ENCODE measurements at places on chromosomes 7 and 10.

DNA sequence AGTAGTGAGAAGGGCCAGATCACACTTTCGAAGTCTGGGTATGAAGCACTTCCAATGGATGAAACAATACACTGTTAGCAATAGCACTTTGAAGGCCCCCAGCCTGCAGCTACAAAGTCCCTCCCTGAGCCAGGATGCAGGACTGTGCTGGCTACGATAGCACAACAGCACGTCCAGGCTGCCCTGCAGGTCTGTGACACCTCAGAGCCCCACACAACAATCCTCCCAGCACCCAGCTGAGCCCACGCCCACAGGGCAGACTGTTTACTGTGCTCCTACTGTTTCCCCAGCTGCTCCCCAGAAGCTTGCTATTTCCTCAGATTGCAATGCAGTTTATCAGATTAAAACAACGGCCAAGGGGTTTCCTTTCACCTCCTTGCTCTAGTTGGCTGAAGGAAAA is 71.4 kb downstream of the HTR5A start:
- no peak for DNase-seq

DNA sequence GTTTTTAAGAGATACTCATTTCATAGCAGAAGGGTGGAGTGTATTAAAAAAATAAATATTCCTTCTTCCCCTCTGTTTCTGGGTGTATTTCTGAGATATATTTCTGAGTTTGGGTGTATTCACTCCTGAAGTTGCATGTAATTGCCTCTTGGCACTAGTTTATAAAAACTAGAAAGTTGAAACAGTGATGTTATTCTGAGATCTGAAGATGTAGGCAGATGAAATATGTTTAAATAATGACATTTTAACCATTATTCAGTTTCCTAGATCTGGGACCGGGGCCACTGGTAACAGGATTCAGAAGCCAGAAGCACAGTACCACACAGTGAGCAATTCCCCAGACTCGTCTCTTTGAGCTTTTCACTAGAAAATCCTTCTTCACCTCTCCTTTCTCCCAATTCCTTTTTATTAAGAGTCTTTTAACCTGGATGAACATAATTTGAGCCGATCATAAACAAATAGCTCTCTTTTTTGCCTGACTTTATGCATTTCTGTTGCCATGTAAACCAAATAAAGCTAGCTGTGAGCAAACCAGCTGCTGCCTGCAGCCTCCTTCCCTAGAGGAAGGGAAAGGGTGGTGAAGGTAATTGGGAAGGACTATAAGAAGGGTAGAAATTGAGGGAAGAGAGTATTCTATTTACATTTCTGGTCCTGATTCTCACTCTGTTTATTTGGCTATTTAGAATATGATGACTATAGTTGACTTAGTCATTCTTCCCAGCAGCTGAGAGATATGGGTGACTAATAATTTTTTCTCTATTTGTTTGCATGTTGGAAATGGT is 101.8 kb upstream of the STRIP2 start:
- DNase-seq, result no peak

DNA sequence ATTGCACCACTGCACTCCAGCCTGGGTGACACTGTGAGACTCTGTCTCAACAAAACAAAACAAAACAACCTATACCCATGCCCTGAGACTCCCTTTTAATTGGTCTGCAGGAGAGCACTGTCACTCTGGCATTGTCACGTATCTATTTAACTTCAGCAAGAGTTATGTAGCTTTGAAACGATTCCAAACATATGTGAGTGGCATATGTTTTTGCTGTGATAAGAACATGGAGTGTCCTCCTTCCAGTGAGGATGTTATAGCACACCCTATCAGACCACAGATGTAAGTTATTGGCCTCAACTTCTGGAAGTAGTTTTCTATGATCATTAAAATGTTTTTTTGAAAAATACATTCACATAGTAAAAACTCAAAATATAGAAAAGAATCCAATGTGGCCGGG is 15.5 kb upstream of the DNAJC12 start:
- no peak for DNase-seq

DNA sequence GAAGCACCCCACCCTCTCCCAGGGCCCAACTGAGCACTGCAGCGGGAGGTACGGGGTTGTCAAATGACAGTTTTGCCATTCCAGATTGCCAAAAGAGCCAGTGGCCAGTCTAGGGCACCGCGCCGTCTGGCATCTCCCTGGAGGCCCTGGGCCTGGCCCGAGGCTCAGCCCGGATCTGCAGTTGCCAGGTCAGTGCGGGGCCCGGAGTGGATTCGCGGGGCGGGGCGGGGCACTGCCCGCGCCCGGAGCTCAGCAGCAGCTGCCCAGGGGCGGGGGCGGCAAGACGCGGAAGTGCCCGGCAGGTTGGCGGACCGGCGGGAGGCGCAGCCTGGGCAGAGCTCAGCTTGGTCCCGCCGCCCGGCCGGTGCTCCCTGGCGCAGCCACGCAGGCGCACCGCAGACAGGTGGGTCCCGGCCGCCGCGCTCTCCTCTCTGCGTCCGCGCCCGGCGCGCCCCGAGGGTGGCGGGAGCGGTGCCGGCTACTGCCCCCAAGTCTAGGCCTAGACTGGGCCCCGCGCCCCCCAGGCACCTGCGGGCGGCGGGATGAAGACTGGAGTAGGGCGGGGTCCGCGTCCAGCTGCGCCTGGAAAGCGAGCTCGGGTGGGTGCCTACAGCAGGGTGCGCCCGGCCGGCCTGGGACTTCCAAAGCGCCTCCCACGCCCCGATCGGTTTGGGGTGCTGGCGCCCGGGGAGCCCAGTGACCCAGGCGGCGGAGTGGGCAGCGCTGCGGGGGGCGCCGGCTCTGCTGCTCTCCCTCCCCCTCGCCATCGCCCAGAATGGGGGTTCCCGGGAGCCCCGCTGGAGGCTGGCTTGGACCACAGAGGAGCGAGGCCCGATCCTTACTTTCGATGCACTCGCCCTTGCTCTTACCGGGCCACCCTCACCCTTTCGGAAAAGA is at the start of gene IRF5:
IRF5 (plus strand) TSS at position 281 of the 897 bp plus-strand sequence. CDS start 4,155 bp downstream, outside the sequence.
- peak; percentile 22 for DNase-seq

DNA sequence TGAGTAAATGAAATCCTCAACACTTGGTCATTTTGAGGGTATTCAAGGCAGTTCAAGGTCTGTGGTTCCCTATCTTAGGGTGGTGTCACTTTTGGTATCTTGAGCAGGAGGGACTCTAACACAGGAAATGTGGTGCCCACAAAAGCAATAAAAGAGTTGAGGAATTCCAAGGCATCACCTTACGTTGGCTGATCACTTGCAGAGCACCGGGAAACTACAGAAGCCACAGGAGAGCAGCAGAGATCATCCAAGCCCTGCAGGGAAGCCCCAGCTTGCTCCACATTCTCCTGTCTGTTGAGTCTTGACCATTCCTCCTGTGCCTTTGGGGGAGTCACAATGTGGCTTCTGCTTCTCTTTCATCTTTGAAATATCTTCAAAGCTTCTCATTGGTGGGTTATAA is 565.8 kb upstream of the ADARB2 start:
- DNase-seq, result no peak

GRCh38 chr10:31320550-31321211 is 1.7 kb downstream of the ZEB1 start:
- peak; percentile 23 for DNase-seq

Data from DMS79 treated with DMSO at 0.1 percent for 48 hours (cell line).